H4 (cell line): ENCODE measurements at places on chromosomes 4 and X.

DNA sequence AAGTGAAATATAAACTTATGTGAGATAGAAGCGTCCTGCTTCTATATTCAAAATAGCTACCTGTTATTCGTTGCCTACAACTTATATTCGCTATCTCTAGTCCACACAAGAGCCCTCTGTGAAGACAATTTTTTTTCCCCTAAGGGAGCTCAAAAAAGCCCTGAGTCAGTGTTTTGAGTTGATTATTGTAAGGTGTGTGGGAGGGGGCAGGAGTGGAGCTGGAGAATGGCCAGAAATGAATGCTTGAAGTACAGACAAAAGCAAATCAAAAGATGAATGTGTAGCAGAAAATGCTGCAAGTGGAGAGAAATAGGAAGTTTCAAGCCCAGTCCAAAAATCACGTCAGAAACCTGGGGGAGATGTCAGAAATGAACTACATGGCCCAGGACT, 655.0 kb upstream of the LCORL start:
- no peak for DNase-seq

GRCh38 chr4:81808011-81808672, 336.4 kb upstream of the RASGEF1B start:
- DNase-seq: peak; percentile 56

DNA sequence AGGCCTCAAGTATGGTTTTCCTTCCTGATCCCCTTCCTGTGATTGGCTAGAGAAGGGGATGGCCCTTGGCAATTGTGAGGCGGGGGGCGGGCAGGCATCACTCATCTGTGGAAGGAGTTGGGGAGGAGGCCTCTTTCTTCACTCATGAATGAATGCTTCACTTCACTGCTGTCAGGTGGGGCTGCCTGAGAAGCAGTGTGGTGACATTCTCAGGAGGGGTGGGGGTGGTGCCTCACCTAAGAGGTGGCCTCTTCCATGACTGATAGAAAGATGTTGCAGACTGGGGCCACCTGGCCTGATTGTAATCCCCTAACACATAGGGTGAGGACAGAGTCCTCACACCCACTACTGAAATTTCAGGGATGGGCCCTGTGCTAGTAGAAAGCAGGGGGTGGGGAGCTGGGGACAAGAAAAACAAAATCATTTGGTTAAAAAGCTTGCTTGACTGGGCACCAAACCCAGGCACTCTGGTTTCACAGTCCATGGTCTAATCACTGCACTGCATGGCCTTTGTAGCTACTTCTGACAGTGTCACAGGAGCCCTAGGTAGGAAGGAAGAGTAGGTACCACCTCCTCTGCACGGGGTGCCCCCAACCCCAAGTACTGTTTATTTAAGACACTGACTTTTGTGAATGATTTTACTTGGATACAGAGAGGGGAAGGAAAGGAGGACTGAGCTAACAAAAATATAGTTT, 5.6 kb upstream of the HOPX start:
- DNase-seq: no peak

- no peak for DNase-seq
Observed at GRCh38 chr4:152727784-152728183, 48.0 kb upstream of the TMEM154 start.
